Inflammatory macrophage (primary cell): ENCODE measurements at places on chromosomes 11 and 22.
A peak's percentile ranks its signal among the peaks of the same experiment; 100 is the strongest.

- DNase-seq = no peak
Measured at GRCh38 chr11:90766121-90766520, 543.3 kb upstream of the CHORDC1 start.

GRCh38 chr11:63663809-63664208 is 7.4 kb downstream of the ATL3 start:
- no peak for DNase-seq

- DNase-seq = no peak
Measured at GRCh38 chr11:104332110-104332509, 168.2 kb upstream of the PDGFD start.

GRCh38 chr22:46295277-46295971 is 1.2 kb upstream of the GTSE1 start:
- no peak for DNase-seq

- DNase-seq = no peak
Measured at GRCh38 chr11:120908461-120909181, 115.3 kb upstream of the TBCEL start.

GRCh38 chr22:19811811-19812771 is 42.6 kb downstream of the GNB1L start:
- no peak for DNase-seq

- DNase-seq = no peak
Measured at GRCh38 chr11:70618431-70619101, 220.2 kb downstream of the CTTN start.

DNA sequence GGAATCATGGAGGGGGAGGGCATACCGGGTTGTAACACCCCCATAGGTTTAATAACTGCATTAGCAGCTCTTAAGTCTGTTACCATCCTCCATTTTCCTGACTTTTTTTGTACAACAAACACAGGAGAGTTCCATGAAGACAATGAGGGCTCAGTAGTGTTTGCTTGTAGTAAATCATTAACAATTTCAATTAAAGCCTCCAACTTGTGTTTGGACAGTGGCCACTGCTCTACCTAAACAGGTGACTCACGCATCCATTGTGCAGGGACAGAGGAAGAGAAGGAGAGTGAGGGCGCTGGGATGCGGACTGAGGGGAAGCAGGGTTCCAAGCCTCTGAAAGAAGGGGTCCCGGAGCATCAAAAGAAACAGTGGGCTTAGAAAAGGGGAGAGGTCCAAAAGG is 21.3 kb upstream of the MTNR1B start:
- no peak for DNase-seq

DNA sequence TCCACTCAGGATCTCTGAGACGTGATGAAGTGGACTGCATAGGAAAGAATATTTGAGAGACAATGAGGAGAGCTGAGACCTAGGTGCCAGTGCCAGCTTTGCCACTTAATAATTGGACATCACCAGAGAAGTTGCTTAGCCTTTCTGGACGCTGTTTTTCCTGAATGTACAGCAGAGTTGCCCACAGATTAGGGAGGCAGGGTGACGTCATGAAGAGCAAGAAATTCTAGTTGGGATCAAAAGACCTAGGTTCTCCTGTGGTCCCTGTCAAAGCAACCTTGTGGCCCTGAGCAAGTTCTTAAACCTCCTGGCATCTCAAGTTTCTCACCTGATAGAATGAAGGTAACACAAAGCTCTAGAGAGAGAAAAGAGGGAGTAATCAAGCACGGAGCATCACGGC is 174.6 kb upstream of the TENM4 start:
- no peak for DNase-seq

DNA sequence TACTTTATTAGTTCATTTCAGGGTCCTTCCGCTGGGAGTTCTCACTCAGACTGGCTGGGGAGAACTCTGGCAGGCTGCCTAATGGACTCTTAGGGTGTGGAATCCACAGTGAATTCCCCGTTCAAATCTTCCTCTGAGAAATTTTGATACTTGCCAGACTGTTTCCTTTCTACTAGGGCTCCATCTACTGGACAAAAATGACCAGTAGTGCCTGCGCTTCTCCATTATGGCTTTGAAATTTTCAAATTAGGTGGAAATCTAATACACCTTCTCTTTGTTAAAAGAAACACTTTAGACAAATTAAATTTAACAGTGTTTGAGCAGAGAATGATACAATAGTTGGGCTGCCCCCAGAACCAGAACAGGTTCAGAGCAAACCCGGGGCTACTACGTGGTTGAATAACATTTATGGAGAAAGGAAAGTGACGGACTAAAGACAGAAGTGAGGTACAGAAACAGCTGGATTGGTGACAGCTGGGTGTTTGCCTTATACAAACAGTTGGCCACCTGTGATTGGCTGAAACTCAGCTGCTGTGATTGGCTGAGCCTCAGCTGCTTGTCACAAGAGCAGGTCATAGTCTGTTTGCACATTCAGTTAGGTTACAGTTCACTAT is 52.9 kb upstream of the FDX1 start:
- DNase-seq = peak; percentile 94

- no peak for DNase-seq
Measured at GRCh38 chr11:61603667-61604066, 22.8 kb upstream of the SYT7 start.
